CD4-positive, alpha-beta T cell (primary cell): ENCODE measurements at places on chromosomes 13 and 19.

DNA sequence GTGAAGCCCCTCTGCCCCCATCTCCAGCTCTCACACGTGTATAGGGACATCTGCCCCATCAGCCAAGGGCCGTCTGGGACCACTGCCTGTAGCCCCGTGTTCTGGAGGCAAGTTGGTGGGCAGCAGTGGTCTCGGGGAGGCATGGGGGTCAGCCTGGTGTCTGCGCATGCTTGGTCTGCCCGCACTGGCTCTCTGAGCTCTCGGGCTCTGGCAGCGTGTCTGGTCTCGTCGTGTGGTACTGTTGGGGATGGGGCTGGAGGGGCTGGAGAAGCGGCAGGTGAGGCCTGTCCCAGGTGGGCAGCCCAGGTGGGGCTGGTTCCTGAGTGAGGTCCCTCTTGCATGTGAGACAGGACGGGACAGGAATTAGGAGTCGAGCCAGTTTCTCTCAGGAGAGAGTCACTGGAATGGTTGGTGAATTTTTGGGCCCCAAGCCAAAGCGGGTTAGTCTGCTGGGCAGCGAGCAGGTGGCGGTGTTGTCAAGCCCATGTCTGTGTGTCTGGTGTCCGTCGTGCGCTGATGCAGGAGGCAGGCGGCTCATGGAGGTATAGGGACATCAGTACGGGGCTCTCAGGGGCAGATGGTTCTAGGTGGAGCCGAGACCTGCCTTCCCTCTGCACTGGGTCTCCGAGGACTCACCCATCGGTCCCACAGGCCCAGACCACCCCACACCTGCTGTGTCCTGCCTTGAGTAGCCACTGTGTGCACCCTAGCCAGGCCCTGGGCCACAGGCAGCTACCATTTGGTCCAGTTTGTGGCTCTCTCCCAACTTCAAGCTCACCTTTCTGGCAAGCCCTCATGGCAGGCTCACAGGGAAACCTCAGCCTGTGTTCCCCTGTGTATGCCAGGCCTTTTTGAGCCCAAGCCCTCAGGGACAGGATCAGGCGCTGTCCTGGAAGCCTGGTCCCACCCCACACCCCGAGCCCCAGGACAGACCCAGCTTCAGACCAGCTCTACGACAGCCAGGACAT lies 18.2 kb downstream of the COMP start:
- DNase-seq = no peak

DNA sequence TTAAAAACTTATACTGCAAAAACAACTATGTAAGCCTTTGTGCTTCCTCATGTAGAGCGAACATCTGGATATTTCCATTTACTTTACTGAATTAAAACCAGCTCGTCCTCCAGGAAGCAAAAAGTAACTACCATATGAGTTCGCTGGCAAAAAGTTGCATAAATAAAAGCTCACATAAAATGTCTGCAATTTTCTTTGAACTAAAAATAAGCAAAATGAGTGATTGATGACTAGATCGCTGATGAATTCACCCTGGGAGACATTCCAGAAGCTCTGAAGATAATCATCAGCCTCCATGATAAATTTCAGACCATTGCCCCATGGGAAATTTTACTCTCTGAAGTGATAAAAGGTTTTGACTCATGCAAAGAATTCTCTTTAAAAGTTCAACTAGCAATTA lies 67.3 kb upstream of the SACS start:
- DNase-seq = no peak

DNA sequence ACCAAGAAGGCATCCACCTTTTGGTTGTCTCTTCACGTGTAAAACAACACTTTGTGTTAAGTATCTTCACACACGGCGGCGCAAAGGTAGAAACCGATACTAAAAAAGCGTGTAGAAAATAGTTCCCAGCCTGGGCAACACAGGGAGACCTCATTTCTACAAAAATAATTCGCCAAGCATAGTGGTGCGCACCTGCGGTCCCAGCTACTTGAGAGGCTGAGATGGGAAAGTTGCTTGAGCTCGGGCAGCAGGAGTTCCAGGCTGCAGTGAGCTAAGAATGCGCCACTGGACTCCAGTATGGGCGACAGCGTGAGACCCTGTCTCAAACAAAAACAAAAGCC lies 573 bp upstream of the ERCC5 start:
- DNase-seq = no peak

DNA sequence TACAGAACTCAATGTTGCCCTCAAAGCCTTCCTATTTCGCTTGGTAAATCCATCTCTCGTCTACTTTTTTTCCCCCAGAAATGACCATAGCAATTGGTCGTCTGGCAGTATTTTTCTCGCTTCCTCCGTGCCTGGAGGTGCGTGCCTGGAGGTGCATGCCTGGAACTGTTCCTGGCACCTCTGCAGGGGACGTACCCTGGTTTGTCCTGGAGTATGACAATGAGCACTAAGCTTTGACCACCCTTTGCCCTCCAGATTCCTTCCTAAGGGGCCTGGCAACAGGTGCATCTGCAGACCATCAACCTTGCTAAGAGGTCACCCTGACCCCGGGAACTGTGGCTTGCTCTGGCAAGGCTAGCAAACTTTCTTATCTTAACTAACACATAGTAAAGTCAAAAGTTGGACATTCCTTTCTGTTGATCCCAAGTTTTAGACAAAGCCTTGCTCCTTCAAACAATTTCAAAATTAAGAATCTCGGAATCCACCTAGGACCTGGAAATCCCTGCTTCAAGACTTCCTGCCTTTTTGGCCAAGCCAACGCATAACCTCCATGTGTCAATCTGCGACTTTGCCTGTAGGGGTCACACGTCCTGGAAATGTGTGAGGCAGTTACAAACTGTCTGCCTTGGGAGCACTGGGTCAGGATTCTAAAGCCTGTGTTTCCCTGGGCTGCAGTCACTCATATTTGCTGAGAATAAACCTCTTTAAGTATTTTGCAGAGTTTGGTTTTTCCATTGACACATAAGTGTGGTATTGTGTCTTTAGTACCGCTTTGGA lies 28.8 kb upstream of the TUBGCP3 start:
- DNase-seq = no peak

- no peak for DNase-seq
These were observed 268.8 kb downstream of the SLITRK1 start for GRCh38 chr13:83613524-83613923.

DNA sequence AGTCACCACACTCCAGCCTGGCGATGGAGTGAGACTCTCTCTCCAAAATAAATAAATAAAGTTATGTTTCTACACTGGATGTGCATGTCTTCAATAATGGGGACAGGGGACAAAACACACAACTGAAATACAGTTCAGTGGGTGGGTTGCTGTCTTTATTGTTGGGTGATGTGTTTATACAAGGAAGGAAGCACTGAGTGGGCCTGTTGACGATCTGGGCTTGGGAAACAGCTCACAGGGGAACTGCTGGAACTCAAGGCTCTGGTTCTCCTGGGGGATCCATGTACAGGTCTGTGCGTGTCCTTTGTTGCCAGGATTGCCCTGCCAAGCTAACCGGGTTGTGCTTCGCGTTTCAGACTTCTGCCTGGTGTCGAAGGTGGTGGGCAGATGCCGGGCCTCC lies 18.9 kb downstream of the SPINT2 start:
- DNase-seq = no peak
